ENCODE measurements at places on chromosomes 6 and 20.

- DNase-seq, result no peak
Observed at GRCh38 chr6:70714716-70715257, 47.1 kb downstream of the SMAP1 start.

- DNase-seq, result no peak
Observed at GRCh38 chr6:163840880-163841279, 426.4 kb downstream of the QKI start.

DNA sequence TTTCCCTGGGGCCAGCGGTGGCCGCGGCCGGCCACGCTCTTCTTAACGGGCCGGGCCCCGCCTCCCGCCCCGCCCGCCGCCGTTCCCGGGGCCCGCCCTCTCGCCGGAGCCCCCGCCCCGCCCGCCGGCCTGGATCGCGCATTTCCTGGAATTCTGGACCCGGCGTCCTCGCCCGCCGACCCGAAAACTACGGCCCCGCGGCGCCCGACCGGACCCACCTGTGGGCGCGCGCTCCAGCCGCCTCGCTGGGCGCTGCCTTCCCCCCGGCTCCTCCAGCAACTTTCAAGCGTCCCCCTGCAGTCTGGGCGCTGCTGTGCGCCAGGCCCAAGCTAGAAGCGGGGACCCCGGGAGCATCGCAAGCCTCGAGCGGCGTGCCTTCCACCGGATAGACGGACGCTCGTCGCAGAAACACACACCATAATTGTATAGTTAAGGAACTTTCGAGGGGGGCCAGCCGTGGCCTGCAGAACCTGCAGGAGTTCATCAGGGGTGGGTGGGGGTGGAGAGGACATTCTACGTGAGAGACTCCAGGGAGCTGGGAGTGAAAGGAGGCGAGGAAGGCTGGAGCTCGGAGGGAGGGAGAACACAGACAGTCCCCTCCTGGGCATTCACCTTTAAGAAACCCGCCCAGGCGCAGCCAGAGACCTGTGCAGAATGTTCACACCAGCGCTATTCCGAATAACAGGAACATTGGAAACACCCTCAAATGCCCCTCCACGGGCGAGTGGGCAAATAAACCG is at the start of gene ADA:
ADA (minus strand) TSS at position 16 of the 740 bp plus-strand sequence. CDS start 92 bp downstream, outside the sequence.
- no peak for DNase-seq

DNA sequence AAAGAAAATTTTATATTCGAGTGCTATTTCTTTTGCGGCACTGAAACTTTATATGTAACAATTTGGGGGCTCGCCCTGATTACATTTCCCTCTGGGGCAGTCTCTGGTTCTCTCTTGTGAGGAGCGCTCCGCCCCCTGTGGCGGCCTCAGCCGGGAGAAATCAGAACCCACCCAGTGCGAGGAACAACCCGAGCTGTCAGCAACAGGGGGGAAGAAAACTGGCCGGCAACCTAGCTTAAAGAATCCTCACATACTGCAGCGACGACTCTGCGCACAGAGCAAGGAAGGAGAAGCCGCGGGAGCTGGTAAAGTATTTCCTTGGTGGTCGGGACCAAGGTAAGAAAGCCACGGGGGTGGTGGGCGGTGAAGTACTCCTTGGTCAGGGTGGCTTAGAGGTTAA is 23.9 kb upstream of the SLC52A3 start:
- no peak for DNase-seq

- DNase-seq, result no peak
Observed at GRCh38 chr6:138896104-138896756, 91.8 kb downstream of the REPS1 start.

GRCh38 chr6:124970243-124970642 is 8.0 kb downstream of the RNF217 start:
- no peak for DNase-seq

DNA sequence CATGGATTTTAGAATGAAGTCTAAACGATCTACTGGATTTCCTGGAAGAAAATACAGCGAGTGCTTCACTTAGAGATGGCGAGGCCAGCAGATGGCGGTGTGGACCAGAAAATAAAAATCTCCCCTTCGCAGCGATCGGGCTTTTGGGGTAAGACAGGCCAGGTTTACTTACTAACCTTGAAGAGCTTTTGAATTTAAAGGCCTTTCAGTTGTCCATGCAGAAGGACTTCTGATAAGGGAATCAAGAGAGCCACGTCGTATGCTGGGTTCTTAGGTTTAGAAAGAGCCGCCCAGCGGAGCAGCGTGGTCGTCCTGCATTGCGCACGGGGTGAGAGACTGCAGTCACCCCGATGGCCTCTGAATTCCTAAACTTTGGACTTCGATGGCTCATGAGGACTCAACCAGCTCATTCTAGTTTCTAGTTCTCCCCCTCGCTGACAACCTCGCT is 125.2 kb upstream of the RALGAPA2 start:
- DNase-seq, result no peak

GRCh38 chr6:57317060-57317943 is at the start of gene PRIM2:
Gene PRIM2, plus strand, starts transcription at chr6:57317630. Its CDS starts 816 bp downstream, at chr6:57318446.
- peak; percentile 80 for DNase-seq
